Activated naive CD8-positive, alpha-beta T cell treated with anti-CD3 and anti-CD28 coated beads for 36 hours (primary cell): ENCODE measurements at places on chromosomes 2 and 18. TPM values are rescaled to one million over a fixed set of nuclear protein-coding genes. Genes with fewer than 3 reads are reported as not detected.
A peak's percentile ranks its signal among the peaks of the same experiment; 100 is the strongest.

- H3K36me3 ChIP-seq: no peaks in the 10 kb centered on the region
- no peak for DNase-seq
- H3K4me3 ChIP-seq: no peak overlapping the region
- H3K27ac ChIP-seq: no peak overlapping the region
- no peaks in the 10 kb centered on the region for H3K4me1 ChIP-seq
These were observed 70.5 kb downstream of the FMNL2 start for GRCh38 chr2:152405206-152406118.

DNA sequence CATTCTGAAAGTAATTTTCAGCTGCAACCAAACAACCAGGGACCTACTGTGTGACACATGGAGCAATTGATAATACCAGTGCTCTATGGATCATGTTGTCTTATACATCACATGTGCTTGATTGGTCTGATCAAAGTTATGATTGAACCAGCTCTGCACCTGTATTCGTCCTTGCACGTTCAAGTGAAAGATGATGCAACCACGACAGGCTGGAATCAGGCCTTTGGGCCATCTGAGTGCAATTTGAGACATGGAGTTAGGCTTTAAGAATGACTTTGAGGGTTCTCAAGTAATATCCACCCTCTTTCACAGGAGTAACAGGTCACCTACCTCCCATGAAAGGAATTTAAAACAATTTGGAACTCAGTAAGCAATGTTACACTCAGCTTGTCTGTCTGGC lies 165.2 kb downstream of the SLC8A1 start:
- peaks cover 3% of the 10 kb centered on the region for H3K27me3 ChIP-seq
- no peaks in the 10 kb centered on the region for H3K36me3 ChIP-seq
- no peak overlapping the region for H3K4me3 ChIP-seq
- no peak for DNase-seq
- H3K27ac ChIP-seq: no peak overlapping the region
- no peaks in the 10 kb centered on the region for H3K4me1 ChIP-seq

EFHD1 gene
- 0.78 TPM for total RNA-seq

- H3K4me1 ChIP-seq: no peaks in the 10 kb centered on the region
- H3K27ac ChIP-seq: no peak overlapping the region
These were observed 158.9 kb downstream of the NEB start for GRCh38 chr2:151575338-151575737.

GRCh38 chr2:138078153-138078552 lies 113.9 kb downstream of the HNMT start:
- no peaks in the 10 kb centered on the region for H3K36me3 ChIP-seq
- H3K4me3 ChIP-seq: no peak overlapping the region
- H3K27me3 ChIP-seq: no peaks in the 10 kb centered on the region
- DNase-seq: no peak

GRCh38 chr2:174312581-174313234 lies 22.0 kb upstream of the SP9 start:
- no peak for DNase-seq
- no peaks in the 10 kb centered on the region for H3K4me1 ChIP-seq
- H3K27me3 ChIP-seq: peaks cover 77% of the 10 kb centered on the region
- H3K27ac ChIP-seq: no peak overlapping the region

GRCh38 chr2:207515671-207516070 lies 14.1 kb upstream of the CREB1 start:
- H3K4me3 ChIP-seq: no peak overlapping the region
- H3K4me1 ChIP-seq: peaks cover 54% of the 10 kb centered on the region
- no peak for DNase-seq
- H3K36me3 ChIP-seq: peaks cover 20% of the 10 kb centered on the region
- no peaks in the 10 kb centered on the region for H3K27me3 ChIP-seq
- H3K27ac ChIP-seq: peak overlapping the region; percentile 47
